Smooth muscle cell of the umbilical artery (primary cell): ENCODE measurements at places on chromosomes 16 and 17. TPM values are rescaled to one million over a fixed set of nuclear protein-coding genes. Genes with fewer than 3 reads are reported as not detected.

Gene NTN1
- 0.37 and 0.59 TPM in 2 replicates for total RNA-seq

Gene OTOA
- total RNA-seq = 0.09 TPM in 1 of 2 replicates, not detected in the other

Gene PYY
- total RNA-seq = 0.09 TPM in 1 of 2 replicates, not detected in the other

Gene SDK2
- total RNA-seq = 0.89 and 1.1 TPM in 2 replicates

Gene MYLK3
- under 0.01 and 0.32 TPM in 2 replicates for total RNA-seq

Gene TEKT5
- total RNA-seq = not detected in 2 replicates

Gene UTS2R
- not detected in 2 replicates for total RNA-seq

Gene CLUH
- 24.1 and 64.5 TPM in 2 replicates for total RNA-seq
